ENCODE measurements at places on chromosomes 11 and 22. TPM values are rescaled to one million over a fixed set of nuclear protein-coding genes. Genes with fewer than 3 reads are reported as not detected.

The NXPE2 gene
- not detected for total RNA-seq

The OR51B4 gene
- total RNA-seq, result not detected

The POU2AF3 gene
- not detected for total RNA-seq

The C1QTNF5 gene
- 6.5 TPM for total RNA-seq

The OR51E1 gene
- not detected for total RNA-seq

The P2RX6 gene
- total RNA-seq, result 3.5 TPM

The RIC8A gene
- 167 TPM for total RNA-seq

The GNAZ gene
- 1.3 TPM for total RNA-seq

The OR52H1 gene
- total RNA-seq, result 0.86 TPM

The PGA5 gene
- not detected for total RNA-seq

The MYRF gene
- total RNA-seq, result 2.6 TPM

The INPP5J gene
- 0.43 TPM for total RNA-seq

DNA sequence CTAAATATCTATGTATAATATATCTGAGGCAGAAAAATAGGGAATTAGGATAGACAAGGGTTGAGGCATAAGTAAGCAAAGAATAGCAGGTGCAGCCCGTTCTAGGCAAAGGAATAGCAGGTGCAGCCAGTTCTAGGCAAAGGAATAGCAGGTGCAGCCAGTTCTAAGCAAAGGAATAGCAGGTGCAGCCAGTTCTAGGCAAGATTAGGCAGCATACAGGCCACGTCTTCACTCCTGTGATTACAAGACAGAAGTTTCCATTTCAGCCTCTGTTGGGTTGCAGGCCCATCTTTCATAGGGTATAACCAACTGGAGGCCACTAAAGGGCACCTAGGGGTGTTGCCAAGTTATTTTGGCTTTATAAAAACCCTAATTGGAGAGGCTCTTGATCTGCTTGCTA, 28.8 kb upstream of the CHORDC1 start:
- no peak for DNase-seq

- DNase-seq, result no peak
These were observed 80.5 kb upstream of the CHRM4 start for GRCh38 chr11:46471943-46472661.

DNA sequence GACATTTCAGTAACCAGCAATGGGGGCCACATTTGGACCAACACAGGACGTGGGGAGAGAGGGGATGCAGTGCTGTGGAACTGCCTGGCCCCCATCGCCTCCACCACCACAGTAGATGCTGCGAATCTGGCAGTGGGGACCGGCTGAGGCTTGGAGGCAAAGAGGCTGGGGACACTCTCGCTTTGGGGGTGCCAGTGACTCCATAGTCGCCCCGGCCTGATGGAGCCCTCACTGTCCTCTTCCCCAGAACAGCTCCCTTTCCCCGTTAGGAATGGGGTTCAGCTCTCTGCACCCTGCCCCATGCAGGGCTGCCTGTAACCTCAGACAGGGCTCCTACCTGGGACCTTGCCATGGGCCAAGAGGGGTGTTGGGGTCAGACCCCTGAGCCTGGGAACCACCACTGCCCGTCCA, 1.8 kb upstream of the MUC2 start:
- DNase-seq, result no peak

DNA sequence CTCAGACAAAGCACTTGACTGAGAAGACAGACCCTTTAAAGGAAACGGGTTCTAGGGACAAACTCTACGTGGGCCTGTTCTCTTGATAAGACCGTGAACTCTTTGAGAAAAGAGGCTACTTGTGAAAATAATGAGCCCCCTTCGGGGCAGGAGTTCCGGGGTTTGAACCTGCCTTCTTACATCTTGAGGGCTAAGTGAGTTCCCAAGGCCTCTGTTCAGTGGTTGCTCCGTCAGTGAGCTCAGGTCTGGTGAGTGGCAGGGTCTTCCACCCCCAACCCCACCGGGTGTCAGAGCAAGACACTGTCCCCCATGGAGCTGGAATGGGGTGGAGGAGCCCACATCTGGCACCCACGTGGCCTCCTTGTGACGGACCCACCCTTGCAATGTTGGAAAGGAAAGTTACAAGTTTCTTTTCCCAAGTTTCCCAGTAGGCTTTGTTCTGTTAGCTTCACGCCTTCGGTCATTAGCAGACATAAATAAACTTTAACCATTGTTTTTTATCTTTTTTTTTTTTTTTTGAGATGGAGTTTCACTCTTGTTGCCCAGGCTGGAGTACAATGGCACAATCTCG, 6.3 kb upstream of the SAMM50 start:
- DNase-seq, result no peak

GRCh38 chr11:62574363-62575071, 826 bp upstream of the EEF1G start:
- DNase-seq, result peak; percentile 73

- DNase-seq, result no peak
These were observed 18.5 kb downstream of the SLC35F2 start for GRCh38 chr11:107840129-107840484.

GRCh38 chr11:116467823-116468222, 305.0 kb downstream of the BUD13 start:
- no peak for DNase-seq

DNA sequence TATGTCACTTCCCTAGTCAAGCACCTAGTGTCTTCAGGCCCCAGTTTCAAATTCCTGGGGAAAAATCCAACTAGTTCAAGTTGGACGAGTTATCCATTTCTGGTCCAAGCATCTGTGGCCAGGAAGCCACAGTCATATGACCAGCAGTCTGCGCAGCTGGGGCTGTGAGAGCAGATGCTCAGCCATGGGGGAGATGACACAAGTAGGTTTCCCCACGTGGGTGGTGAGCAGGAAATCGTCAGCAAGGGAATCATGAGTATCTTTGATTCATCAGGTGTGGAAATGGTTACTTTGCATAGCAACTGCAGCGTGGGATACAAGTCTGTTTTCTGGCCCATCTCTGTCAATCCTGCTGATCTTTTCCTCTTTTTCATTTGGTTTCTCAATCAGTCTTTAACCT, 185.3 kb downstream of the C11orf91 start:
- no peak for DNase-seq

- no peak for DNase-seq
These were observed 485.8 kb upstream of the CADM1 start for GRCh38 chr11:115990004-115990447.

DNA sequence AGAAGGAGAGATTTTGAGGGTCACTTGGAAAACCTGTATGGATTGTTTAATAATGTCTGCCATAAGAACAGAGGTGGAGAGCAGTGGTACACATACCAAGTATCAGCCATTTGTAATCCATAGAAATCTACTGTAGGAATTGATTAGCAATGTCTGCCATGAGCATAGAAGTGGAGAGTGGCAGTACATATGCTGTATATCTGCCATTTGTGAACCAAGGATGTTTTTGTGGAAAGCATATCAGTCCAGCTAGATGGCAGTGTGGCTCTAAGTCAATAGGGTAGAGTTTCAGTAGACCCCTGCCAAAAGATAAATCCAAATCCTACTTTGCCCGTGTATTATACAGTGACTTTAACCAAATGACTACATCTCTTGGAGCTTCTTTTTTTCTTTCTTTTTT, 82.9 kb upstream of the SEZ6L start:
- no peak for DNase-seq

GRCh38 chr11:14413307-14414069, 54.5 kb upstream of the RRAS2 start:
- peak; percentile 31 for DNase-seq

- DNase-seq, result no peak
These were observed 90.3 kb downstream of the TMPRSS5 start for GRCh38 chr11:113615773-113616172.

DNA sequence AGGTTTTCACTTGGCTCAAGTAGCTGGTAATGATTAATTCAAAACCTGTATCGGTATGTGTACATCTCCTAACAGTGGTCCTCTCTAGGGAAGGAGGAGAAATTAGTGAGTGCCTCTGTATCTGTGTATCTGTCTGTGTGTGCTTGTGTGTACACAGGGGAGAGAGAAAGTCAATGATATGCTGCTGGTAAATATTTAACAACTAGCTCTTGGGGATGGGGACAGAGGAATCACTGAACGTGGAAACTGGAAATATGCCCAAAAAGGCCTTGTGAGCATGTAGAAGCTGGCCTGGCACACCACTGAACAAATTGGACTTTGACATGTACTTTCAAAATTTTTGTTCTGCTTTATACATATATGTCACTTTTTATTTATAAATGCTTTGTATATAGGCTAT, 214.0 kb upstream of the SYN3 start:
- DNase-seq, result no peak

DNA sequence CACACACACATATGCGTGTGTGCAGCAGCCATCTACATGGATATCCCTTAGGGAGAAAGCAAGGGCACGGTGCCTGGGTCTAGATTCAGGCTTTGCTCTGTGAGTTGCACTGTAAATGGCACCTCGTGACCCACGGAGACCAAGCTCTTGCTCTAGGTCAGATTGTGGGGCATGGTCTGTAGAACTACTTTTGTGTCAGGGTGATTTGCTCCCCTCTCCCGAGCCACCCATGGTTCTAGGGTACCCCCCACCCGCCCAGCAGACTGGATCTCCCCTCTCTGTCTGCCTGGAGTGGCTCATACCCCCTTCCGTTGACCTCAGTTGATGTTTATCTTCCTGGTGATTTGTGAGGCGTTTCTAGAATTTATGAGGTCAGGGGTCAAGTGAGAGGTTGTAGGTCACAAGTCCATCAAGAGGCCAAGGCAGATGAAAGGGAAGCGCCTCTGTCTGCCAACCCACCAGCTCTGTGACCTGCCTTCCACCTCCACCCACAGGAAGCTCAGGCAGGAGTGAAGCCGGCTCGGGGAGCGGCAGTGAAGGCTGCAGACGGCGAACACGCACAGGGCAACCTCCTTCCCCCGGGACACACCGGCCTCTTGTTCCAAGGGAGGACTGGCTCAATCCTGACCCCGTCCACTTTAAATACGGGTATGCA, 76.2 kb upstream of the TTLL12 start:
- peak; percentile 43 for DNase-seq

DNA sequence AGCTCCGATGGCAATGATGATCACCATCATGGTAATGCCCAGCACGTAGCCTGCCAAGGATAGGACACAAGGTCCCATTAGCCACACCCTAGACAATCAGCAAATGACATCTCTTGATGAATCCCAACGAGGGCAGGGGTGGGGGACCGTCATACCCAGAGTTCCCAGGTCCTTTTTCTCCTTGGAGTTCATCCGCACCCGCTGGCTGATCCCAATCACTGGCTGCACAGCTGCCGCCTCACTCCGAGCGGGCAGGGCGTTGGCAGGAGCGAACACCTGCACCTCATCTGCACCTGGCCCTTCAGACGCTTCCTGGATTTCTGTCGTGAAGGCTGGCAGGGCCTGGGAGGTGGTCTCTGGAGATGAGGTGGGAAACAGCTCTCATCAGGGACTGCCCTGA, 2.9 kb downstream of the PIK3IP1 start:
- DNase-seq, result no peak

DNA sequence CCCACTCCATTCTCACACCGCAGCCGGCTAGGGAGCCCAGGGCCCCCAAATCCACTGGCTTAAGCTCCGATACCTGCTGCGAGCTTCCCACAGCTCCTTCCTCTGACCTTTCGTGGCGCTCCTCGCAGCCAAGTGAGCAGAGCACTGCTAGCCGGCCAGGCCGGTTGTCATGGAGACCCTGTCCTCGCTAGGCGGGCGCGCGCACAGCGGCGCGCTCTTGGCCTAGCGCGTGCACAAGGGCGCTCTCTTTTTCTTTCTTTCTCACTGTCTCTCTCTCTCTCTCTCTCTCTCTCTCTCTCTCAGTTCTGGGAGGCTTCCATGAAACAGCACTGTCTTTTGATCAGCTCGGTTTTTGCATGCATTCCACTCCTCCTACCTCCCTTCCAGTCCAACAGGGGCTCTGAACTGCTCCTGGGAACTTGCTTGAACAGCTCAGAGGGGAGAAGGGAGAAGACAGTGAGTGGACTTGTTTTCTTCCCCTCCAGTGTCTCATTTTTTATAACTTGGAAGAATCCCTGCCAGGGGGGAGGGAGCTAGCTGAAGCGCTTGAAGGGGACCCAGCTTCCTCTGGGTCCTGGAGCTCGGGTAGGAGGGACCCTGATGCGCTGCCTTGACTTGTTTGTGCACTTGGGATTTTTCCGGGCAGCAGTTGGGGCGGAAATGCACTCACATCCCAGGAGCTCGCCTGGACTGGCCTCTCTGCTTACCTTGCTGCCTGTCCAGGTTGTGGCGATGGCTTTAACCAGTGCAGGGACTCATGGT, 100.3 kb upstream of the AKIP1 start:
- DNase-seq, result peak; percentile 80

- no peak for DNase-seq
These were observed 818.8 kb upstream of the CHORDC1 start for GRCh38 chr11:91041626-91042025.

- peak; percentile 22 for DNase-seq
These were observed at the start of gene SPON1 for GRCh38 chr11:13962562-13963168. TSS of gene SPON1 (plus strand) at chr11:13962723. CDS start at chr11:13962905, 182 bp downstream.

DNA sequence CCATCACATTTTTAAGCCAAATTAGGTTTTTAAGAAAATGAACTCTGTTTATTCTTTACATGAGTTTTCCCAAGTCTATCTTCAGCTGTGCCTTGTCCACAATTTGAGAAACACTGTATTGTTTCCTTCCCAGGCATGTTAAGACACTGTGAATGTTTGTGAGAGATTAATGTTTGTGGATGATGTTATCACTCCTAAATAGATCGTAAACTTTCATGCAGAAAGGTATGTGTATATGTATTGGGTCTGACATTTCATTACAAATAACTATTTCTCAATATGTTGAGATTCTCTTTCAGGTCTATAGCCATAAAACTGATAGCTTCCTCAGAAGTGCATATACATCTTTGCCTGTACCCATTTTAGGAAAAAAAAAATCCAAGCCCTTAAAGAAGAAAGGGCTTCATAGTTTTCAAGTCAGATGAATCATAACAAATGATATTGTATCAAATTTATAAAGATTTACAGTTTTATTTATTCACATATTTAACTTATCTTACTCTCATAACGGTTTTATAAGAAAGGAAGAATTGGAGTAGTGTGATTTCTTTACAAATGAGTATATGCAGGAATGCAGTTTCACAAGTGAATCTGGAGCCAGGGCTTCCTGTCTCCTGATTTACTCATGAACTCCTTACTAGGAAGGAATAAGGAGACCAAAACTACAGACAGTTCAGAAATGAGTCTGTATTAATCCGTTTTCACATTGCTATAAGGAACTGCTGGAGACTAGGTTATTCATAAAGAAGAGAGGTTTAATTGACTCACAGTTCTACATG, 11.2 kb downstream of the OR8D1 start:
- peak; percentile 74 for DNase-seq

DNA sequence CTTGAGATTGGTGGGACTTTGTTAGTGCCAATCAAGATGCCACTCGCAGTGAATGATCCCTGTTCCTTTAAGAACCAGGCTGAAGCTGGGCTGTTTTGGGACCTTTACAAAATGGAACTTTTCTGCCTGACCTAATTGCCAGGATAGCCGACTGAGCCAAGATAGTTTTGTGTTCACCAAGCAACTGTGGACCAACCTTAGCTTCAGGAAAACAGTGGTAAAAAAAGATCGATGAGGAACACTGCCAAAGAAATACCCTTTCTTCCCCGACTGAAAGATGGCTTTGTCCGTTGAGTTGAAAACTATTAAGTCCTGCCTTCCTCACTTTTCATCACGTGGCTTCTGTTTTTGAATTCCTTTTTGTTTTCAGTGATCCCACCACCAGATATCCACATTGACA, 157.9 kb upstream of the SORL1-AS1 start:
- no peak for DNase-seq

GRCh38 chr11:103622296-103622695, 414.1 kb upstream of the DDI1 start:
- DNase-seq, result no peak

Measured in fibroblast of villous mesenchyme (primary cell).